ENCODE measurements at places on chromosomes 6 and 20. TPM values are rescaled to one million over a fixed set of nuclear protein-coding genes. Genes with fewer than 3 reads are reported as not detected.

The PDE10A gene
- total RNA-seq: 28.2 TPM

GRCh38 chr6:36907781-36908180 lies 22.0 kb downstream of the C6orf89 start:
- peaks cover 14% of the 10 kb centered on the region for H3K4me1 ChIP-seq
- no peaks in the 10 kb centered on the region for H3K27me3 ChIP-seq
- H3K27ac ChIP-seq: peak overlapping the region; percentile 78
- H3K4me3 ChIP-seq: no peak overlapping the region
- DNase-seq: peak; percentile 58
- H3K36me3 ChIP-seq: peaks cover 20% of the 10 kb centered on the region

- H3K4me1 ChIP-seq: no peaks in the 10 kb centered on the region
- H3K27me3 ChIP-seq: no peaks in the 10 kb centered on the region
- peak overlapping the region; percentile 12 for H3K27ac ChIP-seq
- DNase-seq: peak; percentile 61
- no peaks in the 10 kb centered on the region for H3K36me3 ChIP-seq
Measured at GRCh38 chr6:128848212-128848935, 34.6 kb upstream of the LAMA2 start.

DNA sequence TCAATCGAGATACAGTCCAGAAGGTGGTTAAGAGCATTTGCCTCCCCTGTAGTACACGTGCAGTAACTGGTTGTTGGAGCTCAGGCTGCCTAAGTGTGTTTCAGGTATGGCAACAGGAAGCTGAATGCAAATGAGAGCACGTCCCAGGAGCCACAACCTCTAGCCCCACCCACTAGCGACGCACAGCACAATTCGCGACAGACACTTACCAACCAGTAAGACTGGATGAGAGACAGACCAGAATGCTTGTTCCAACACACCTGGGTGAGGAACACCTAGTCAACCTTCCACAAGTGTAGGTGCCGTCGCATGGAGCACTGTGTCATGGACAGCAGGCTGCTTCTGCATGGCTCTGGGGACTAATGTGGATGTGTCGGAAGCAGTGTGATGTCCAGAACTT lies 7.2 kb upstream of the SERPINB1 start:
- no peak for DNase-seq
- no peak overlapping the region for H3K4me3 ChIP-seq
- no peaks in the 10 kb centered on the region for H3K27me3 ChIP-seq
- H3K27ac ChIP-seq: no peak overlapping the region
- H3K4me1 ChIP-seq: peaks cover 6% of the 10 kb centered on the region
- H3K36me3 ChIP-seq: no peaks in the 10 kb centered on the region

The NHLRC1 gene
- 2.4 TPM for total RNA-seq

Measured in spinal cord (tissue), 10 donors.